ENCODE measurements at places on chromosomes 1 and 21.

DNA sequence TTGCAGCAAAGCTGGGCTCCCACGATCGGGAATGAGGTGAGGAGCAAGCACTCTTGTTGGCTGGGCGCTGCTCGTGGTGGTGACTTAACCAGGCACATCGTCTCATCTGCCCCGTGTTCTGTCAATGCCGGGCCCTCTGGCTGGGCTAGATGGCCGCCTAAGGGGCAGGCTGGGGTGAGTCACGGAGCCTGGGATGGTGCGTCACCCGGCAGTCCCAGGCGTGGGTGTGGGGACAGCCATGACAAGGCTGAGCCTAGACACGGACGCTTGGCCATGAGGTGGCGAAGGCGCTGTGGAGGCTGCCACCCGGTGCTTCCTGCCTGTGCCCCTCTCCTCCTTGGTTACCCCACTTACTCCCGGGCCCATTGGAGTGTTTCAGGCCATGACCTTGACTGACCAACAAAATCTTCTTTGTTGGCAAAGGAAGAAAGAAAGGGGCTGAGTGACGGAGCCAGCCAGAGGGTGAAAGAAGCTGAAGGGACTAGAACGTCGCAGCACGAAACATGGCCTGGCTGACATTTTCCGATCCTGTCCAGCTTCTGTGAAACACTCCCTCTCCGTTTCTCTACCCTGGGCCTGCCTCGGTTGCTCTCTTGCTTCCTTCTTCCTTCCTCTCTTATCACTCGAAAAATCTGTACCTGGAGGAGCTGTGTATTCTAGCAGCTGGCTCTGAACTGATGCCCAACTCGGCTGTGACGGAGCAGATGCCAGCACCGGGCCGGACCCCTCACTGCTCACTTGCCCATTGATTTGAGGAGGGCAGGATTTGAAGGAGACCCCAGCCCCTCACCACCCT is 596 bp downstream of the CD247 start:
- H3K27me3 ChIP-seq, result no peaks in the 10 kb centered on the region
- DNase-seq, result peak; percentile 79
- no peaks in the 10 kb centered on the region for H3K36me3 ChIP-seq
- peaks cover 26% of the 10 kb centered on the region for H3K4me1 ChIP-seq
- peak overlapping the region; percentile 94 for H3K4me3 ChIP-seq
- peak overlapping the region; percentile 96 for H3K27ac ChIP-seq

DNA sequence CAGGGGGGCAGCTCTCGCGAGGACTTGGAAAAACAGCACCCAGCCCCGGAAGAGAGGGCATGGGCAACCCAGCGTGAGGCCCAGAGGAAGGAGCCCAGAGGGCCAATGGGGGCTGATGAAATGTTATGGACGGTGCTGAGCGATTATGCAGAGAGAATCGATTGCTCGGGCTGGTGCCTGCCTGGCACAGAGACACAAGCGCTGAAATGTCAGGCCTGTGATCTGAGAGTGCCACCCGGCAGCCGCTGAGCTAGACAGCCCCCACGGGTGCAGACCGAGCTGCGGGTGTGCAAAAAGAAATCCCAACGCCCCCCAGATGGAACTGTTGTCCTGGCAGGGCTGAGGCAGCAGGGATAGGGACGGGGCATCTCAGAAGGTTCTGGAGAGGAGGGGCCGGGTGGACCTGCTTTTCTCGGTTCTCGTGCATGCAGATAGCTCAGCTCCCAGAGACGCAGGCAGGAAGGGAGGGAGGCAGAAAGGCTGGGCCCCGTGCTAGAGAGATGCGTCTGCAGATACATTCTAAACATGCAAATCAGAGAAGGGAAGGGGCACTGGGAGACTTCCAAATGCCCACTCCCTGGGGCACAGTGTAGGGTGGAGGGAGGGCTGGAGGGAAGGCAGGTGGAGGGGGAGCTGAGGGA is 41.5 kb downstream of the TAS1R2 start:
- H3K36me3 ChIP-seq, result no peaks in the 10 kb centered on the region
- H3K27ac ChIP-seq, result no peak overlapping the region
- DNase-seq, result no peak
- no peak overlapping the region for H3K4me3 ChIP-seq

DNA sequence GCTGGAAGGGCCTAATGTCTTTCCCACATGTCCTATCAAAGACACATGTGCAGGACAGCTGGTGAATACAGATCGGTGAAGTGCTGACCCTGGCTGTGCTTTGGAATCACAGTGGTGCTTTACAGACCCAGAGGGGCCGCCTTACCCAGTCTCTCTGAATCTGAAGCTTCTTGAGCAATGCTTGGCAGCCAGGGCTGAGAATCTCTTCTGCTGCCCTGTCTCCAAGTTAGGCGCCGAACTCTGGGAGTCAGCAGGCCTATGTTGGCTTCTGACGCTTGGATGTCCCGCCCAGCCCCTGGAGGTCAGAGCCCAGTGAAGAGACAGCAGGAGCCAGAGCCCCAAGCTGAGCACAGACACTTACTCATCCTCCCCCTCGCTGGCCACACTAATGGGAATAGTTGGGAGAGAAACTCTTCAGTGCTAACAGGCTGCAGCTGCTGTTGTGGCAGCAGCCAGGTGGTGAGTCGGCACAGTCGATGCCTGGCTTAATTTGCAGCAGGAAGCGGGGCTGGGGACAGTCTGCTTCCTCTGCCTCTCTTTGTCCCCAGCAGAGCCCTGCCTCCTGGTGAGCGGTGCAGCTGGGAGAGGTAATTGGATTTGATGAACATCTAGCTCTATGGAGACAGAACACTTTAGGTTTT is 68.1 kb downstream of the URB2 start:
- H3K27ac ChIP-seq, result no peak overlapping the region
- no peak overlapping the region for H3K4me3 ChIP-seq
- H3K4me1 ChIP-seq, result no peaks in the 10 kb centered on the region
- DNase-seq, result no peak

GRCh38 chr1:163820226-163820625 is 498.5 kb downstream of the NUF2 start:
- DNase-seq, result no peak
- H3K27ac ChIP-seq, result no peak overlapping the region
- H3K36me3 ChIP-seq, result no peaks in the 10 kb centered on the region
- H3K4me3 ChIP-seq, result no peak overlapping the region

- H3K27ac ChIP-seq, result no peak overlapping the region
- H3K36me3 ChIP-seq, result no peaks in the 10 kb centered on the region
- no peaks in the 10 kb centered on the region for H3K27me3 ChIP-seq
- no peaks in the 10 kb centered on the region for H3K4me1 ChIP-seq
- no peak for DNase-seq
These were observed 47.0 kb upstream of the EFHD2 start for GRCh38 chr1:15362737-15363128.

DNA sequence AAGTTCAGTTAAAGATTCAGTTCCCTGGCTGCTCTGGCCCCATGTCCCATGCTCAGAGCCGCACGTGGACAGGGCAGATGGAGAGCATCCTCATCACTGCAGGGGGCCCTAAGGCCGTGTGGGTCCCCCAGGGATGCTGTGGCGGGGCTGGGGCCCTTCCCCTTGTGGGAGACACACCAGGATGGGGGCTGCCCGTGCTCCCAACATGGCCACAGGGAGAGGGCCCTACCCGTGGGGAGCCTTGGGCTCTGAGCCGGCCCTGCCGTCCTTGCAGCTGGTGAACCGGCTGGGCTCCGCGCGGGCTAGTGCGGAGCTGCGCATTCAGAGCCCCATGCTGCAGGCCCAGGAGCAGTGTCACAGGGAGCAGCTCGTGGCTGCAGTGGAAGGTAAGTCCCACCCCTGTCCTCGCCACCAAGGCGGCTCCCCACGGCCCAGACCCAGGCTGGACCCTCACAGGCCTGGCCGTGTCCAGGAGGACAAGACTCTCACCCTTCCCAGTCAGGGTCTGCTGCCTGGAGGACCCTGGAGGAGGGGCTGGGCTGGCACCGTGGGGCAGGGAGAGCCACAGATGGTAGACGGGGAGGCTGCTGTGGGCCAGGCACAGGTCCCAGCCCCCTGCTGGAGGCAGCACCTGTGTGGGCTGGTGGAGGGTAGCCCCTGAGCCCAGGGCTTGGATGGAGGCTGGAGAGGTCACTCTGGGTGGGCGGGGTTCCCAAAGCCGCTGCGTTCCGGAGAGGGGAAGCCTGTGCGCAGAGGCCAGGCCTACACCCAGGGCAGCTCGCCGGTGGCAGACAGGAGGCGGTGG is 53.8 kb downstream of the TRIM11 start:
- DNase-seq, result no peak
- no peaks in the 10 kb centered on the region for H3K36me3 ChIP-seq
- no peak overlapping the region for H3K4me3 ChIP-seq
- no peak overlapping the region for H3K27ac ChIP-seq
- H3K4me1 ChIP-seq, result no peaks in the 10 kb centered on the region

GRCh38 chr1:85615586-85616363 is 35.2 kb downstream of the CCN1 start:
- no peak for DNase-seq
- no peaks in the 10 kb centered on the region for H3K4me1 ChIP-seq
- H3K36me3 ChIP-seq, result no peaks in the 10 kb centered on the region
- no peak overlapping the region for H3K4me3 ChIP-seq

GRCh38 chr1:162264108-162264507 is 112.5 kb downstream of the SPATA46 start:
- H3K4me3 ChIP-seq, result no peak overlapping the region
- no peak overlapping the region for H3K27ac ChIP-seq
- H3K27me3 ChIP-seq, result no peaks in the 10 kb centered on the region
- DNase-seq, result no peak
- H3K36me3 ChIP-seq, result no peaks in the 10 kb centered on the region
- H3K4me1 ChIP-seq, result no peaks in the 10 kb centered on the region

GRCh38 chr1:80767711-80768110 is 1033.0 kb upstream of the ADGRL2 start:
- H3K4me1 ChIP-seq, result no peaks in the 10 kb centered on the region
- no peaks in the 10 kb centered on the region for H3K27me3 ChIP-seq
- no peaks in the 10 kb centered on the region for H3K36me3 ChIP-seq

DNA sequence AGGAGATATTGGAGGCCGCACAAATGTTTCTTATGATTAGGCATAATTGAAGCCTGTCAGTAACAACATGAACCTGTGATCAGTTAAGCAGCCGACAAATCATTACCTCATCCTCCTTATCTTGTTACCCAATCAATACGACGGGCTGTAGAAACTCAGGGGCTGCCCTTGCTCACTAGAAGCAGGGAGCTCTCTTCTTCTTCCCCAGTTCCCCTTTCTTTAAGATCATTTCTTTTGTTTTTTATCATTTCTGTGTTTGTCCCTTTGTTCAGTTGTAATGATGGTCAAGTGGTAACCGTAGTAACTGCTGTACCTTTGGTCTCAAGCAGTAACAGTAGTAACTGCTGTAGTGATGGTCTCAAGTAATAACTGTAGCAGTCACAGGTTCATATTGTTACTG is 13.8 kb upstream of the FCGR2A start:
- no peak overlapping the region for H3K27ac ChIP-seq
- no peaks in the 10 kb centered on the region for H3K36me3 ChIP-seq
- H3K27me3 ChIP-seq, result no peaks in the 10 kb centered on the region
- H3K4me1 ChIP-seq, result no peaks in the 10 kb centered on the region
- DNase-seq, result no peak
- no peak overlapping the region for H3K4me3 ChIP-seq

- H3K36me3 ChIP-seq, result no peaks in the 10 kb centered on the region
- no peak for DNase-seq
- no peak overlapping the region for H3K27ac ChIP-seq
These were observed 25.9 kb downstream of the KIRREL1 start for GRCh38 chr1:158019171-158019868.

DNA sequence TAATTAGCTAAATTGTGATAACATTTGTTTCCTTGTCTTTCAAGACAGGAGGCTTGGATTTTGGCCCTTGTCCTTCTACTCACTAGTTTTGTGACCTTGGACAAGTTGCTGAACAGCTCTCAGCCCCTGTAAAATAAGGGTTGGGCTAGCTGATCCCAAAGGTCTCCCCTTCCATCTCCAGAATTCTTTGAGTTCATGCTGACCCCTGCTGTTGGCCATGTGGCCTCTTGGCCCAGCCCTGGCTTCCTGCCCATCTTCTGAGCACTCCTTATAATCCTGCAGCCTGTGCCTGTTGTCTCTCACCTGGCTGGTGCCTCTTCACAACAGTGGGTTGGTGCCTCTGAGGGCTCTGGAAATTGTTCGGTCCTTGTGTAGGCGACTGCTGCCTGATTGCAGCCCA is 10.1 kb downstream of the PTGFRN start:
- H3K36me3 ChIP-seq, result no peaks in the 10 kb centered on the region
- no peaks in the 10 kb centered on the region for H3K27me3 ChIP-seq
- H3K27ac ChIP-seq, result no peak overlapping the region
- no peak overlapping the region for H3K4me3 ChIP-seq
- DNase-seq, result no peak

- no peak overlapping the region for H3K4me3 ChIP-seq
- H3K27ac ChIP-seq, result no peak overlapping the region
- H3K36me3 ChIP-seq, result no peaks in the 10 kb centered on the region
- no peaks in the 10 kb centered on the region for H3K4me1 ChIP-seq
- no peak for DNase-seq
- H3K27me3 ChIP-seq, result no peaks in the 10 kb centered on the region
These were observed 61.4 kb downstream of the EPHB2 start for GRCh38 chr1:22772014-22772413.

DNA sequence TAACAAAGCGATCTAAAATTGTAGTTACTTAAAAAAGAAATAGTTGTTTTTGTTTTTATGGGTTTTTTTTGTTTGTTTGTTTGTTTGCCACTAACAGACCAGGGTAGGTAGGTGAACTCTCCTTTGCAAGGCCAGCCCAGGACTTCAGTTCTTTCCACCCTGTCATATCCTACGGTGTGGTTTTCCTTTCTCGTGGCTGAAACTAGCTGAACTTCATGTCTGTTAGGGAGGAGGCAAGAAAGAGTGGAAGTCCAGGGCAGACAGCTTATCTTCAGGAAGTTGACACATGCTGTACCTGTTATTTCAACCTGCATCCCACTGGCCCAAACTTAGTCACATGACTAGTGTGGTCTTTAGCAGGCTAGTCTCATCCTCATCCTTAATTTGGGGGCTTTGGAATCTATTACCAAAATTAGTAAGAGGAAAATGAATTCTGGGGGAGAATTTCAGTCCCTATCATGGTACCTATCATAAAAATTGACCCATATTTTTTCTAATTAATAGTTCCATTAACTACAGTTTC is 62.9 kb upstream of the LRRC7 start:
- no peak overlapping the region for H3K4me3 ChIP-seq
- no peak for DNase-seq
- H3K36me3 ChIP-seq, result no peaks in the 10 kb centered on the region

DNA sequence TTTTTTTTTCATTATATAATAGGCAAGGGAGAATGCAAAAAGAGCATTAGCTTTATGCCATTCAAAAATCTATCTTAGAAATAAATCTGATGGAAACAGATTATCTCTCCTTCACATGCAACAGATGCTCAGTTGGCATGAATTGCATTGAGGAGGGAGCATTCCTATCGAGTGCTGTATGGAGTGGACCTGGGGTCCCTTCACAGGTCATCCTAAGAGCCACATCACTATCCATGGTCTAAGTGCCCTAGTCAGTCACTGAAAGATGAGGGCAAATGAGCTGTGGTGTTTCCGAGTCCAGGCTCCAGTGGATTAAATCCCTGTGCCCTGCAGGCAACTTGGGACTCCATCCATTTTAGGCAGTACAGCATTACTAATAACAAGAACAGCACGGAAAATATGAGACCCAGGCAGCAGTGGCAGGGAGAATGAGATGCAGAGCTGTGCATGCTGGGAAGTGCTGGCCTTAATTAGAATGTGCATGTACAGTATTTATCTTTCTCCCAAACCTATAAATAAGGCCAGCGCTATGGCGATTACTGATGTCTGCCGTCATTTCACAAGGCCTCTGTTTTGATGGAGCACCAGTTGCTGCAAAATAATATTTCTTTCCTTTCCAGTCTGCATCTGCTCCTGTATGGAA is 512.3 kb upstream of the PLXNA2 start:
- H3K27ac ChIP-seq, result no peak overlapping the region
- H3K4me3 ChIP-seq, result no peak overlapping the region
- no peaks in the 10 kb centered on the region for H3K4me1 ChIP-seq
- H3K27me3 ChIP-seq, result no peaks in the 10 kb centered on the region
- DNase-seq, result no peak
